CD4-positive, alpha-beta T cell treated with Interleukin-17A for 4 hours (primary cell): ENCODE measurements at places on chromosomes 6 and 20.

DNA sequence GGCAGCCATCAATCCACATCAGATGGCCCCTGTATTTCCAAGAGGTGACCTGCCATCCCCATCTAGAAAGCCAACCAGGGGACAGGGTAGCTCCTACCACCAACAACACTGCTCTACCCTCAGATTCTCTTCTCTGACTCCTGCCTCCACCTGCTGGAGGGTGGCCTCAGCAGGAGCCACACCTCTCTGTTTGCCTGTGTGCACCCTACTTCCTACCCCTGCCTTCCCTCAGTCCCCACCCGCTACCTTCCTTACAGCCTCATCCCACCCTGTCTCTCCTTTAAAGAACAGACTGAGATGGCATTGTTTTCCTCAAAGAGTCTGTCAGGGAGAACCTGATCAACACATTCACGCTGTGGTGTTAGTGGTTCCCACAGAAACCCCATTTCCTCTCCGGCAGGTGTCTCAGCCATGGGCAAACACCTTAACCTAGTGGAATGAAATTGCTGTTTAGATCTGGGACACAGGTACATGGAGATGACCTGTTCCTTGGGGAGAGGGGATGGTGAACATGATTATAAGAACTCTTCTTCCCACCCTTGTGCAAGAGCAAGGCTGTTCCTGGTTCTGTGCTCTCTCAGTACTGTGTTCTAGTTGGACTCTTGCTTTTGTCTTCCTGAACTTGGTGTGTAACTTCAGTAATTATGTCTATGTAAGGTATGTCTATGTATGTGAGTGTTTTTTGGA is 1.8 kb downstream of the ENTPD6 start:
- DNase-seq = peak; percentile 45

DNA sequence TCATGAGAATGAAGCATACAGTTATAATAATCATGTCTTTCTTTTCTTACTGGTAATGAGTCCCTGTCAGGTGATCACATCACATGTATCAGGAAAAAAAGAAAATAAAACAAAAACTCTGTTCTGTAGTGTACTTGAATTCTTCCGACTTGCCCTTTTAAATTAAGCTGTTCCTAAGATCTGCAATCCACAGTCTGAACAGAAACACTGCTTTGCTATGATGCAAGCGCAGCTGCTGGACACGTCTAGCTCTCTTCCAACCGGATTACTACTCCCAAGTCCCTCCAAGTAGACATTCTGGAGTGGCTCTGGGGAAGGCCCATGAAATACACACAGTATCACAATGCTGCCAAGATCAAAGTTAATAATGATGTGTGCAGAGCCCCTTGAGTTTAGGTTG is 83.7 kb downstream of the FYN start:
- DNase-seq = no peak

GRCh38 chr20:47665221-47665991 is 119.9 kb downstream of the SULF2 start:
- DNase-seq = no peak

DNA sequence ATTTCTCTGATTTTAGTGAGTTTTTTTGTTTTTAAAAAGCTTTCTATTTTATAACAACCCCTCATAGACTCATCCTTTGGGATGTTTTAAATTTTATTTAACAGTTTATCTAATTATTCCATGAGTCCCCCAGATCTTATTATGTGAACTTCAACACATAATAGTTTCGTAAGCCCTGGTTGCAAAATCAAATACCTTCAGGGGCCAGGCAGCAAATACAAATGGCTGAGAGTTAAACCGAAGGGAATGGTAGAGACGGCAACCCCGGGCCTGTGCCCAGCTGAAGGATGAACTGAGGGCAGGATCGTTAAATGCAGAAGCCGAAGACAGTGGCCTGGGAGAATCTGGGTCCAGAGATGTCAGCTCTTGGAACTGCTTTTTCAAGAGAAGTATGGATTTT is 88.4 kb downstream of the RTN4IP1 start:
- no peak for DNase-seq

DNA sequence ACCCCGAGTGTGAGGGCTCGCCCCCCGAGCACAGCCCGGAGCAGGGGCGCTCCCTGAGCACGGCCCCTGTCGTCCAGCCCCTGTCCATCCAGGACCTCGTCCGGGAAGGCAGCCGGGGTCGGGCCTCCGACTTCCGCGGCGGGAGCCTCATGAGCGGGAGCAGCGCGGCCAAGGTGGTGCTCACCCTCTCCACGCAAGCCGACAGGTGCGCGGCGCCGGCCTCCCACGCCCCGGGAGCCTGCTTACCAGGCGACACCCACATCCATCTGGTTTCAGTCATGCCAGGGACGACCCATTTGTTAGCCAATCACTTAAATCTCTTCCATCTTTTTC is 73.5 kb upstream of the PBOV1 start:
- DNase-seq = no peak

GRCh38 chr6:87779542-87779941 is 77.5 kb upstream of the AKIRIN2 start:
- DNase-seq = no peak

- no peak for DNase-seq
These were observed 112.4 kb upstream of the SNX9 start for GRCh38 chr6:157710604-157711003.

- no peak for DNase-seq
These were observed 52.9 kb upstream of the UFL1 start for GRCh38 chr6:96468681-96469224.

DNA sequence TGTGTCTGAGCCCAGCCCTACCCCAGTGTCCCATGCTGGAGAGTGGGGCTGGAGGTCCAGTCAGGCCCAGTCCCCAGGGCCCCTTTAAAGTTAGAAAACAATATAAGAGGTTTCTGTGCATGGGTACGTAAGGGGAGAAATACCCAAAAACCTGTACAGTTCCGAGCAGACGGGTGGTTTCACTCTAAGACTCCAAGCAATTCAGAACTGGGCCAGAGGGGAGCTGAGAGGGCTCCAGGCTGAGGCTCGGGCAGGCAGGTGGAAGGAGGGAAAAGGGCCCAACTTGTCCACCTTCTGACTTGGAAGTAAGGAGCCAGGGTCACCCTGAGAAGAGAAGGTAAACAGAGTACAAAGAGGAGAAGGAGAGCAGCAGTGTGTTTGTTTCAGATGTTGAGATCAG is 296.0 kb downstream of the CDH4 start:
- DNase-seq = no peak

GRCh38 chr20:8304124-8304816 is 172.2 kb downstream of the PLCB1 start:
- DNase-seq = no peak

DNA sequence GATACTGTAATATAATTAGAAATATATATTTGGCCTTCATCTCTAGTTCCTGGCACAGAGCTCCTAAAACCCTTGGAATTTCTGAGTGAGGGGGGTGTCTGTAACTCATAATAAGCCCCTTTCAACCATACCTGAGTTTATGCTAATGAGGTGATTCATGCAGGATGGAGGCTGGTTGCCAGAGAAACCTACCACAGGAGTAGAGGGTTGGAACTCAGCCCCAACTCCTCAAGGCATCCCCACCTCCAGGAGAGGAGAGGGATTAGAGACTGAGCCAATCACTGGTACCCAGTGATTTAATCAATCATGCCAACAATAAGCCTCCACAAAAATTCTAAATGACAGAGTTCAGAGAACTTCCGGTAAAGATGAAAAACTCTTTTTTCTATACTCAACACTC is 17.5 kb downstream of the UQCC1 start:
- no peak for DNase-seq

GRCh38 chr20:50624351-50625016 is 66.9 kb downstream of the RIPOR3 start:
- DNase-seq = no peak

GRCh38 chr6:14770040-14770439 is 475.8 kb upstream of the JARID2 start:
- no peak for DNase-seq

DNA sequence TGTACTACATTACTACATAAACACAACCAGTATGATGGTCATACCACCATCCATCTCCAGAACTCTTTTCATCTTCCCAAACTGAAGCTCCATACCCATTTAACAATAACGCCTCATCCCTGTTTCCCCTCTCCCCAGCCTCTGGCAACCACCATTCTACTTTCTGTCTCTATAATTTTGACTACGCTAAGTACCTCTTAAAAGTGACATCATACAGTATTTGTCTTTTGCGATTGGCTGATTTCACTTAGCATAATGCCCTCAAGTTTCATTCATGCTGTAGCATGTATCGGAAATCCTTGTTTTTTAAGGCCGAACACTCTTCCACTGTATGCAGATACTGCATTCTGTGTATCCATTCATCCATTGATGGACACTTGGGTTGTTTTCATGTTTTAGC is 29.7 kb downstream of the GABRR1 start:
- DNase-seq = no peak

DNA sequence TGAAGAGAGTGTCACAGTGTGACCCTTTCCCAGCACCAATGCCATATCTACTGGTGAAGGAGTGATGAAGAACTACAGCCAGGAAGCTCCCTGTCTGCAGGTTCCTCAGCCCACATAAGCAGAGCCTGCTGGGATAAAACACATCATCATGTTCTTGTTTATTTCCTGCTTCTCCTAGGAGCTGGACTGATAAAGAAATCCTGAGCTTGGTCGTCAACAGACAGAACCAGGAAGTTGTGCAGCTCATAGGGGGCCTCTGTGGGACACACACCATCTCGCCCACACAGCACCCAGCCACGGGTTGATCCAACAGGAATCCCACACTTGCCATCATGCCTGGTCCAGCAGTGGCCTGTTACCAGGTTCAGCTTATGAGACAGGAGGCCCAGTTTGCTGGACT is 2.8 kb upstream of the CSTL1 start:
- DNase-seq = no peak

DNA sequence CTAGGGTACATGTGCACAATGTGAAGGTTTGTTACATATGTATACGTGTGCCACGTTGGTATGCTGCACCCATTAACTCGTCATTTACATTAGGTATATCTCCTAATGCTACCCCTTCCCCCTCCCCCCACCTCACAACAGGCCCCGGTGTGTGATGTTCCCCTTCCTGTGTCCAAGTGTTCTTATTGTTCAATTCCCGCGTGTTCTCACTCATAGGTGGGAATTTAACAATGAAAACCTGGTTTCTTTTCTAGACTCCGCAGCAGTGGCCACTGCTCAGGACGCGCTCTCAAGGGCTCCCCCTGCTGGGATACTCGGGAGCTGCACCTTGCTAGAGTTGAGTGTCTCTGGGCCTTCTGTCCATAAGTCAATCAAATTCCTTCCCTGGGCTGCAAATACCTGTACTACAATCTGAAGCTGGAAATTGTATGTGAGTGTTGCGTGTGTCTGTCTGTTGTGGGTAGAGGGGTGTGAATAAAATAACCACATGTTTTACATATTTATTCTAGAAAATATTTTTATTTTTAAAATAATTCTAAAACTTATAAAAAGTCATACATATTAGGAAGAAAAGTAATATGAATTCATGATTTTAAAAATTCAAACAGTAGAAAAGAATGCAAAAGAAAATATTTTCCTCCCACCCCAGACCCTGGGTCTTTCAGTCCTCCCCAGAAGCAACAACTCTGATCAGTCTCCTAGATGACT is 8.2 kb upstream of the CEP250 start:
- peak; percentile 93 for DNase-seq

DNA sequence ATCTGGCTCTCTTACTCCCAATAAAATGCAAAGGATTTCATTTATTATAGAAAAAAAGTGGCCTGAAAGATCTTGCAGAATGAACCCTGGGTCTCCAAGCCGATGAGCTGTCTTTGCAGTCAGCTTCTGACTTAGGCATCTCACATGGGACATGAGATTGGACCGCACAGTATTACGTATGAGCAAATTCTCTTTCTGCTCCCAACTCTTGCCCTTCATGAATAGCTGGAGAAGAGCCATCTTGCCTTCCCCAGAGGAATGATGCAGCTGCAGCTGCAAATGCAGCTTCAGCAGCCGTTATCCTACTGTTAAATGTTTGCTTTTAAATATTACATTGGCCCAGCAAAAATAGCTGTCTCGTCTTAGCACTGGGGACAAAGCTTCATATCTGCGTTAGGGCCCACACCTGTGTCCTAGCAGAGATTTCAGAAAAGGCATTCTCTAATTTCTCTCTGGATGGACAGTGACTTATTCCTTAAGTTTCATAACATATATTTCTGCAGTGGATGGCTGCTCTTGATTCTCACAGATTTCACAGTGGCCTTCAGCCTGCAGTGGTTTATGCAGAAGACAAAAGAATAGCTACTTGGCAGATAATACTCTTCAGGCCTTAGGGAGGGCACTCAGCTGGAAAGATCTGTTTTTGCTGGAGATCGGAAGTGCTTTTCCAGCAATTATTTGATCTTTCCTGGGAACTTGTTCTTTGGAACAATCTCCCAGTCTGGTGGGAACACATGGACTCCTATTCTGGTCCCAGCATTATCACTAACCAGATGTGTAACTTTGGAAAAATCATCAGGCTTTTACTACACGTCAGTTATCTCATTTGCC is 129.2 kb downstream of the FYN start:
- no peak for DNase-seq

- DNase-seq = no peak
These were observed 36.4 kb upstream of the UTRN start for GRCh38 chr6:144248476-144249301.

- no peak for DNase-seq
These were observed 5.9 kb downstream of the HLA-A start for GRCh38 chr6:29948277-29948676.

DNA sequence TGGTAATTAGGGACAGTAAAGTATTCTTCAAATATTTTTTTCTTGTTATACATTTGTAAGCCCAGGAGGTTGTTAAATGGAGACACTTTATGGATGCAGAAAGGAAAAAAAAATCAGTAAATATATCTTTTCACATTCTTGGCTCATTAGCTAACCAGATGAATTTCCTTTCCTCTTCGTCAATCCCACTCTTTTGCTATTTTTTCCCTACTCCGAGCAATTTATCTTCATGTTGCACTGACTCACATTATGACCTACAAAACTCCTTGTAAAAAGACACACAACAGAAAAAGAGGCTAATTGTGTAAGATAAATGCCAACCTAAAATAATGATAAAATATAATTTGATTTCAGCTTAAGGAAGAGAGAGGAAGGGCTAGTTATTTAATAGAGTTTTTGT is 472.9 kb upstream of the ZNF337 start:
- no peak for DNase-seq
